ENCODE measurements at places on chromosomes 2 and 18.

DNA sequence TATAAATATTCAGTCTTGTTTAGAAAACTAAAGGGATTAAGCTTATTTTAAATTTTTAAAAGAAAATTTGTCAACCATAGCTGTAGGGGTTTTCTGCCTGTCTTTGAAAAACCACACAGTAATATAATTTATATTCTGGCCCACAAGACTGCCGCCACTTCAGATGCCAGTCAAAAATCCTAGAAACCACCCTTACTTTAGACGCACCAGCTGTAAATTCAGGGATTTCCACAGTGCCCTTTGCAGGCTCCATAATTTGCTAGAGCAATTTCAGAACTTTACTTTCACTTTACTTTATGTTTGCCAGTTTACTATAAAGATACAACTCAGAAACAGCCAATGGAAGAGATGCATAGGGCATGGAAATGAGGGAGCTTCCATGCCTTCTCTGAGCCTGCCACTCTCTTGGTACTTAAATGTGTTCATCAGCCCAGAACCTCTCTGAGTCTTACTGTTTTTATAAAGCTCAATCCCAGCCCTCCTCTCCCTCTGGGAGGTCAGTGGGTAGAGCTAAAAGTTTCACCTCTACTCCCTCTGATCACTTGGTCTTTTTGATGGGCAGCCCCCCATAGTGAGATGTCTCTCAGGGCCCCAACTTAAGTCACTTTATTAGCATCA lies 63.3 kb downstream of the KYNU start:
- DNase-seq: no peak

DNA sequence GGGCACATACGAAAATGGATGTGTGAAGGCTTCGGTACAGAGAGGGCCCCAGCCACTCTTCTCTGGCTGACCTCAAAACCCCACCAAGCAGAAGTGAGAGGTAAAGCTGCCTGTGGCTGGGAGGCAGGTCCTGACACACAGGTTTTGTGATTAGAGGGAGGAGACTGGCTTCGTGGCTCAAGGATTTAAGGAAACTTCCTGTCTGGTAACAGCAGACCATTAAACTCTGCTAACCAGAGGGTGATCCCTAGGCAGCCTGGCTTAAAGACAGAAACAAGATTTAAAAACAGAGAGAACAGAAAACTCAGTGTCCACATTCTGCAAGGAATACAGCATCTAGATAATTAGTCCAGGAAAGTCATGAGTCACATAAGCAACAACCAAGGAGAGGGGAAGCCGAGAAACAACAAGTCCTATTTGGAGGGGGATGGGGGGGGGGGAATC lies 101.9 kb downstream of the NFATC1 start:
- DNase-seq: no peak

DNA sequence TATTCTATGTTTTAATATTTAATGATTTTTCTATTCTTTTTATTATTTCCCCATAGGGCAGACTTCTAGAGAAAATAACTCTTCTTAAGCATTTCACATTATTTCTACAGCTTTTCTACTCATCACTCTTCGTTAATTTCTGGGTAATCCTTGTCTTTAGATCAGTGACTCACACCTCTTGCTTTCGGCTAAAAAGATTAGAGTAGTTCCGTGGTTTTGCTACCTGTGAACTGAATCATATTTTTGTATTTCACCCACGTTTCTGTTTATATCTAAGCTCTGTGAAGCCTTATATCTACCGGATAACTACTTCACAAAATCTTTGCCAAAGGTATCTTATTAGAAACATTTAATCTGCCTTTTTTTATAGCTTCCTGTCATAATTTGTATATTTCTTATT lies 685.5 kb upstream of the FSHR start:
- DNase-seq: no peak

DNA sequence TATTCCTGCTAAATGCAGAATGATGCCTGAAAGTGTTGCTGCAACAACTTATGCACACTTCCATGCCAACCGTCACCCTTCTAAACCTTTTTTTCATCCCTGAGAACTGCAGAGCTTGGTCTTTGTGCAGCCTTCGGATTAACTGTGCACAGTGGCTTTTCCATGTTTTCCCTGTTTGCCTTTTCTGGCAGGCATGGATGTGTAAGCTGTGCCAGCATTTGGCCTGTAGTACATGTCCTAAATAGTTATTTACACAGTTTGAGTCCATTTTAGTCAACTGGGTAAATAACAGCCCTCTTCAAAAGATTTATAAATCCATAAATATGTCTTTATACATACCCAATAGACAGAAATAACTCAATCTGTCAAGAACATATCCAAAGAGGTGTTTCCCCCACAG lies 31.5 kb downstream of the MEIS1 start:
- DNase-seq: no peak

DNA sequence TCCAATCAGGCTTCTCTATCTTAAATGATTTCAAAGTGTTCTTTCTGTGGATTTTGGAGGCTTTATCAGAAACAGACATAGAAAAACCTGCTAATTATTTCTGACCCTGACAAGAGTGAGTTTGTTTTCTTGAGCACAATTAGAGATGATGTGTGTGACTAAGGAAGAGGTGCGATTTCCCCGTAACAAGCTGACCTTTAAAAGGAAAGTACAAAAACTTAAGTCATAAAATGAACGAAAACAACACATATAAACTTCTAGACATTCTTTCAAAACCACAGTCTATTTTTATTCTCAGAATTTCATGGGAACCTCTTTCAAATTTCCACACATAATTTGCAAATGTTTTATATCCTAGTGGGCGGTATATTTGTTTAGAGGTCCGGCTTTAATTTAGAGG lies 604.8 kb downstream of the CPS1 start:
- no peak for DNase-seq

GRCh38 chr2:200373973-200374416 lies 67.5 kb downstream of the SPATS2L start:
- DNase-seq: no peak

DNA sequence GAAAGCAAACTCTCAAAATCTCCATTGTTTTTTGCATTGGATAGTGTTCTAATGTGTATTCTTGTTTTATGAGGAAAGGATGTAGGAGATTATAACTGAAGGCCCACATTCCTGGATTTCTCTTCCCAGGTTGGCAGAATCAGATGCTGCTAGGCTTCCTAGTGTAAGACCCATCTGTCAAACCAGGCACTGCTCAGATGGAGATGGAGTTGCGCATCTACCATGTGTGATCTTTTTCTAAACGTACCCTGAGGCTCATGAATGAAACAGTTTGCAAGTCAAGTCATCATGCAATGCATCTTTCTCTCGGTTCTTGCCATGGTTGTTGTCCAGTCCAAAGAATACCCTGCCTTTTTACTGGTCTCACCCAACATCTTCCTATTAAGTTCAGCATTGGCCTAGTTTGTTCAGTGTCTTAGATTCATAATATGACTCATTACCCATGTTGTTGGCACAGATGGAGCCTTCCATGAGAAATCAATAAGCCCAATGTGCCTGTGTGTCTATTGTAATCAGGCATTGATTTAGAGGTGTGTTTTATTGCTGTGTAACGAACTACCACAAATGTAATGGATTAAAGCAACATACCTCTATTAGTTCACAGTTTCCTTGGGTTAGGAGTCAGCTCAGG lies 127.4 kb downstream of the NYAP2 start:
- DNase-seq: no peak

GRCh38 chr2:43368483-43369385 lies 142.3 kb upstream of the ZFP36L2 start:
- DNase-seq: no peak

DNA sequence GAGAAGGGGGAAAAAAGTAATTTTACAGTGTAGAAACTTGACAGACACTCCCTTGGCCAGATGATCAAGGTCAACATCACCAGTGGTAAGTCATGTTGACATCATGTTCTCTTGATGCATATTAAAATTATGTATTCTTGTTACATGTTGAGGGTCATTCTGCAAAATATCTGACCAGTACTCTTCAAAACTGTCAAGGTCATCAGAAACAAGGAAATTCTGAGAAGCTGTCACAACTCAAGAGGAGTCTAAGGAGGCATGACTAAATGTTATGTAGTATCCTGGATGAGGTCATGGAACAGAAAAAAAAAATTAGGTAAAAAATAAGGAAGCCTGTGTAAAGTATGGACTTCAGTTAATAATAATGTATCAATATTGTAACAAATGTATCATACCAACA lies 6.3 kb downstream of the SGPP2 start:
- no peak for DNase-seq

- no peak for DNase-seq
These were observed 16.5 kb upstream of the CERS6 start for GRCh38 chr2:168439536-168439935.

GRCh38 chr2:10171006-10171800 lies 48.7 kb downstream of the RRM2 start:
- DNase-seq: no peak

- DNase-seq: no peak
These were observed 54.4 kb downstream of the SETBP1 start for GRCh38 chr18:44735096-44735495.

DNA sequence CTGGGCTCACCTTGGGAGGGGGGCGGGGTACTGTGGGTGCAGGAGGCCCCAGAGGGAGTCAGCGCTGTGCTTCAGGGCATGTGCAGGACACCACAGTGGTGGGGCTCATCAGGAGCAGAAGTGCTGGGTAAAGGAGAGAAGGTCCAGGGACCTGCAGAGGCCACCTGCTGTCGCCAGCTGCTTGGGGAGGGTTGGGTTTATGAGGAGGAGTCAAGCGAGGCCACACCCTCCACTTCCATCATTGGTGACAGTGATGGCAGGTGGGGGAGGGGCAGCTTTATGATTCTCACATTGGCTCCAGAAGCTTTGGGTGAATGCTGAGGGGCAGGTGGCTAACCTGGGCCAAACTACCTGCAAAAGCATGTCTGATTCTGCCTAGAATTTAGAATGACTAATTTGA lies 392.6 kb downstream of the HRH4 start:
- no peak for DNase-seq

GRCh38 chr2:189526241-189526640 lies 54.3 kb downstream of the SLC40A1 start:
- DNase-seq: no peak

DNA sequence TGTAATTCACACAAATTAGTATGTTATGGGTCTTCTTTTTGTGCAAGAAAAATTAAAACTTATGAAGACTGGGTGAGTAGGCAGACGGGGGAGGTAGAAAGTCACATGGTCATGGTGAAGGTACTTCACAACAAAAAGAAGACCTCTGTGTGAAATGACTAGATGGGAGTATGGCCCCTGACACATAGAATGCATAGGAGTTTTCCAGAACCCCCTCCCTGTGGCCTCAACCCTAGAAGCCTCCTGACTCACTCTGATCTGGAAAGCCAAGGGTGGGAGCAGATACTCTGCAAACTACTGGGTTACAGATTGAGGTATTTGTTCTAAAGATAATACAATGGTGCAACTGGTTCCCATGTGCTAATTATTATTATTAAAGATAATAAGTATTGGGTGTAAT lies 23.2 kb downstream of the SATB2 start:
- no peak for DNase-seq

DNA sequence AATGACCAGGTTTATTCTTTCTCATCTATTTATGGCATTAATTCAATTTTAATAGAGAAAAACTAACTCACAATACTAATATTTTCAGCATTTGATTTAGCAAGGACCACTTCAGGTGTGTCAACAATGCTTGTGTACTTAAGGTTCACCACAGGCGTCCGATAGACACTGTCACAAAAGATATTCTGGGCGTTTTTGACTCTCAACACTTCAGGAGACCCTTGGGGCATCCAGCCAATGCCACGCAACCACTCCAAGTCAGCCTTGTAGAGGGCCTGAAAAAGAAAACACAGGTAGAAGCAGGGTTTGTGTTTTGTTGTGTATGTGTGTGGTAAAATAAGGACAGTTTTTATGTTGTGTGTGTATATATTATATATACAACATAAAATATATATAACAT lies 158.2 kb downstream of the NEB start:
- no peak for DNase-seq

- no peak for DNase-seq
These were observed 35.0 kb downstream of the TTC32 start for GRCh38 chr2:19866771-19867170.

GRCh38 chr18:965921-966758 lies 61.5 kb downstream of the ADCYAP1 start:
- DNase-seq: no peak

- no peak for DNase-seq
These were observed 2.9 kb downstream of the SLC11A1 start for GRCh38 chr2:218384975-218385374.

- no peak for DNase-seq
These were observed 81.2 kb downstream of the INSIG2 start for GRCh38 chr2:118169359-118170005.

DNA sequence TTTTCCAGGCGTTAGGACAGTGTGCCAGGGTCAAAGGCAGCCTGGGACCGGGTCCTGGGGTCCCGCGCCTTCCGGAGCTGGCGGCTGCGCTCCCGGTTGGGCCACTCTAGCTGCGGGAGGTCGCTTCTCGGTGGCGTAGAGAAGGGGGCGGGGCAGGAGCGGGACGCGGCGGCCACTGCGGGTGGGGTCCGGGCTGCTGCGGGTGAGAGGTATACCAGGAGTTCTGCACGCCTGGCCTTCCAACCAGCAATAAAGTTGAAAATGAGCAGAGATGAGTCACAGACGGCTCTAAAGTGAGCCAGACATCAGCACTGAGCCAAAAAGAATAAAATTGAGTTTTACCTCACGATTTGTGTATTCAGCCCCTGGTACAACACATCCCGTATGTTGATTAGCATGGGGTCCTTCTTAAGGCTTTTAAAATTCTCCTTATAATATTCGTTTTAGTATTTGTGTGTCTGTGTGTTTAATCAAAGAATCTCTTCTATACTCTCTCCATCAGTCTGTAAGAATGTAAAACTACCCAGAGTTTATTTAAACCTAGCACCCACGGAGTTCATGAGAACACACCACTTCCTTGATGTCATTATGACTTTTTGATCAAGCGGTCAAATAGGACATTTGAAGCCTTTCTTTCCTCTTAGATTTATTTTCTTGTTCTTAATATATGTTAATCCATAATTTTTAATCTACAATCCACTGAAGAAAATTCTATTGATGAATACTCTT lies at the start of gene C1GALT1C1L:
Gene C1GALT1C1L (minus strand): TSS at position 108 of the 729 bp plus-strand sequence. CDS start 107 bp downstream, at position 1.
- no peak for DNase-seq

DNA sequence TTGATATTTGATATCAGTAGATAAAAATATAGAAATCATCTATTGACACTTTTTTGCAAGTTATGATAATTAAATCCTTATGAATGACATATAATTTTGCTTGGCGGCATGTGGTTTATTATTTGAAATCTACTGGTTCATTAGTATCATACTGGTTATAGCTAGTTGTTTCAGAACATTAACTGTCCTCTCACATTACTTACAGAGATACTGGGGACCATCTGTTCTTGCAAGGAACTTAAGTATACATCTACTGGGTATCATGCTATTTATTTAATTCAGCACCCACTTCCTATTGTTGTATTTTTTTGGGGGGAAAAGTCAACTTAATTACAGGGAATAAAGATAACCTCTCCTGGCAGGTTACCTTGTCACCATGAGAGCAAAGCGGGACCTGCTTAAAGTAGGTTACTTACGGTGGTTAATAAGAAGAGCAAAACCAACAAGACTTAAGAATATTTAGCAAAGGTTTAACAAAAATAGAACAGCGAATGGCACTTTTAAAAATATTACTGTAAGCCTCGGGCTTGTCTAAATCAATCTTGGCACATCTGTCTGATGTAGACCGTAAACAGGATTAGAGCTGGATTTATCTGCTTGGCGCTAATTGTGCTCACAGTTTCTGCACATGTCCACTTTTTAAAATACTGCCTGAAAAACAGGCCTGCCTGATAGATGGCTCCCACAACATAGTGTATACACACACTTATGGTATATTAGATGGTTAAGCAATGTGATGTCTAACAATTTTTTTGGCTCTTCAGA lies 41.8 kb downstream of the CERKL start:
- DNase-seq: no peak

GRCh38 chr2:227308784-227309183 lies 16.3 kb upstream of the MFF start:
- DNase-seq: no peak
